ENCODE measurements at places on chromosomes 4 and X. TPM values are rescaled to one million over a fixed set of nuclear protein-coding genes. Genes with fewer than 3 reads are reported as not detected.

AVPR2 gene
- not detected for total RNA-seq

POU3F4 gene
- not detected for total RNA-seq

FAM241A gene
- total RNA-seq = 1.2 TPM

SPON2 gene
- total RNA-seq = 14.9 TPM

AREG gene
- not detected for total RNA-seq

ADGRG2 gene
- total RNA-seq = not detected

KLHL4 gene
- total RNA-seq = not detected

TMPRSS11A gene
- total RNA-seq = not detected

GABRG1 gene
- not detected for total RNA-seq

CHIC1 gene
- total RNA-seq = 5.0 TPM

PDE6B gene
- 17.7 TPM for total RNA-seq

CCDC158 gene
- not detected for total RNA-seq

ARMCX2 gene
- 4.4 TPM for total RNA-seq

TKTL2 gene
- not detected for total RNA-seq

VCX gene
- not detected for total RNA-seq

HCCS gene
- 21.9 TPM for total RNA-seq

MFAP3L gene
- 0.32 TPM for total RNA-seq

FRMD7 gene
- not detected for total RNA-seq

F8A3 gene
- total RNA-seq = 9.3 TPM

ZCCHC18 gene
- total RNA-seq = 3.8 TPM

KLF3 gene
- total RNA-seq = 8.3 TPM

FATE1 gene
- not detected for total RNA-seq

EXOC1L gene
- total RNA-seq = not detected

PRRG3 gene
- total RNA-seq = not detected

NXF2 gene
- not detected for total RNA-seq

SATL1 gene
- not detected for total RNA-seq

ZMAT1 gene
- total RNA-seq = 3.1 TPM

ALAS2 gene
- total RNA-seq = not detected

EGF gene
- total RNA-seq = not detected

TCEAL7 gene
- not detected for total RNA-seq

CXCL10 gene
- total RNA-seq = not detected

TAF1 gene
- 35.0 TPM for total RNA-seq

Data from activated CD8-positive, alpha-beta T cell treated with anti-CD3 and anti-CD28 coated beads, Interleukin-2, amount 10 ng/mL, durations not matched to agents 7 days and 5 days (primary cell).